Natural killer cell (primary cell): ENCODE measurements at places on chromosomes 16 and 17. TPM values are rescaled to one million over a fixed set of nuclear protein-coding genes. Genes with fewer than 3 reads are reported as not detected.

- no peak for DNase-seq
Measured at GRCh38 chr17:72683506-72684404, 408.7 kb downstream of the SLC39A11 start.

- no peak for DNase-seq
Measured at GRCh38 chr17:71593078-71593477, 527.7 kb upstream of the SOX9 start.

GRCh38 chr17:63370696-63371095, 75.4 kb downstream of the CYB561 start:
- no peak for DNase-seq

DNA sequence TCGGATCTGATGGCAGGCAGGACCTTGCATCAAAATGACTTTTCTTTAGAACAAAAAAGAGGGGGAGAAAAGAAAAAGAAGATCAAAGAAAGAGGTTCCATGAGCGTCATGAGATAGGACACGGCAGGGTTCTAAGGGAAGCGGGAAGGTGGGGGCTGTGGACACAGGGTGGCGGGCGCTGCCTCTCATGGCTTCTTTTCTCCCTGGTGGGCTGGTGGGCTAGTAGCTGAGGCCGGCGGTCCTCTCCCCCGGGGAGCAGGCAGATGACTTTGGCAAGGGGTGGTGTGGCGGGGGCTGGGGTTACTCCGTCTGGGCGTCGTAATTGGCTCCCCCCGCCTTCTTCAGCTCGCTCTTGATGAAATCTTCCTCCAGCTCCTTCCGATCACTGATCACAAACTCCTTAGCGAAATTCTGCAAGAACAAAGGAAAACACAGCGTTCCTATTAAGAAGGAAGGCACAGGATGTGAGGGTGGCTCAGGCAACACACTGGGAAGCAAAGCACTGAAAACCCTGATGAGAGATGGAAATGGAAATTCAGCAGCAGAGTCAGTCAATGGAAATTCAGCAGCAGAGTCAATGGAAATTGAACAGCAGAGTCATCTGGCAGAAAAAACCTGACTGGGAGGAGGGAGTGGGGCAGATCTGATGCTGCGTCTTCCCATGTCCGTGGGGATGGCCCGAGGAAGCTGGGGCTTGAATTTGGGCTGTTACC, 51.2 kb downstream of the COTL1 start:
- no peak for DNase-seq

DNA sequence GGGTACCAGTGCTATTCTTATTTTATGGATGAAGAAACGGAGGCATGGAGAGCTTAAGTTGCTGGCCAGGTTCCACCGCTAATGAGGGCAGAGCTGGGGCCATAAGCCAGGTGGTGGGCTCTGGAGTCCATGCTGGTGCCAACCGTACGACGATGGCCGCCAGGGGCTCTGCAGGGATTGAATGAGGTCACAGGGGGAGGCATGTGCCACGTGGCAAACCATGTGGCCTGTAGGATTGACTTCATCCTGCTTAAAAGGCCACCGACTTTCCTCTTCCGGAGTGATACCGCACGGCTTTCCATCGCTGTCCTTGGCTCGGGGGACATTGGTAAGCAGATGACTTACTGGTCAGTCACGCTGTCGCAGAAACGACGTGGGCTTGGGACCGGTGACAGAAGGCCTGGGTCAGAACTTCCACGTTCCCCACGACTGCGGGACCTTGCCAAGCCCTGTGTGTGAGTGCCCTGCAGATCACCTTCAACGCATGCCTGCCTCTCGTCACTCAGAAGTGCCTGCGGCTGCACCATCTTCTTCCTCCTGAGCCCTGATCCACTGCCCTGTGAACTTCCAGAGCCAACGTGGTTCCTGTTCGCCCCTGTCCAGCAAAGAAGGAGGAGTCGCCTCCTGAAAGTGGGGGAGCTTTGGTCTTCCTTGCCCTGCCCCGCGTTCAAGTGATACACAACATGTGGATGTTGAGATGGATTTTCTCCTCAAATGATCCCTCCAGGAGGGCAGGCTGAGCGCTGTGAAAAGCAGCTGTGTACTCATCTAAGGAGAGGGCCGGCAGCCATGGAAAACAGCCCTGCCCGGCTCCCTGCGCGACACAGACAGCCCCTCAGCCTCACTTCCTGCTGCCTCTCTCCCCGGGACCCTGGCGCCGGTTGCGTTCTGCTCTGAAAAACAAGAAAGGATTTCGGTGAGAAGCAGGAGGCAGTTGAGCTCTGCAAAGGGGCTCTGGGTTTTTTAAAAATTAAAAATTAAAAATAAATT, 176.7 kb downstream of the C16orf95 start:
- DNase-seq = no peak

- no peak for DNase-seq
Measured at GRCh38 chr16:2598133-2598641, 60.4 kb downstream of the PDPK1 start.

Gene SMPD3
- 3.2 TPM for total RNA-seq

Gene CMC2
- total RNA-seq = 52.3 TPM
